ENCODE measurements at places on chromosomes 6 and 20.

GRCh38 chr6:117448732-117449485 lies 23.2 kb upstream of the ROS1 start:
- DNase-seq = no peak

- no peak for DNase-seq
Observed at GRCh38 chr6:113709936-113710509, 147.1 kb upstream of the MARCKS start.

DNA sequence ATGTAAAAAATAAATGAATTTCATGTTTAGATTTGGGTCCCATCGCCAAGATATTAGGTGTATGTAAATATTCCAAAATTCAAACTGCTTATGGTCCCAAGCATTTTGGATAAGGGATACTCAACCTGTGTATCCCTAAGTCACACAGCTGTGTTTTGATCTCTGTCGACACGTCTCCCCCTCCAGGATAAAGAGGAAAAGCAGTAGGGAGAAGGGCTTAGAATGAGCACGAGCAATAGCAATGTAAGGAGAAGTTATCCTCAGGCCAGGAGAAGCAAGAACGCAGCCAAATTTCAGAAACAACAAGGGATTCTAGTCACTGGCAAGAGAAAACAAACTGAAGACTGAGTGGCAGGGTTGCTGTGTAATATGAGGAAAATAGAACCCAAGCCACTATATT lies 181.2 kb downstream of the AIG1 start:
- no peak for DNase-seq

GRCh38 chr6:70973604-70974003 lies 16.7 kb upstream of the B3GAT2 start:
- DNase-seq = no peak

- no peak for DNase-seq
Observed at GRCh38 chr6:130787726-130788500, 39.3 kb upstream of the SMLR1 start.

GRCh38 chr20:49096203-49096730 lies 50.2 kb downstream of the CSE1L start:
- no peak for DNase-seq

GRCh38 chr20:61537239-61538182 lies 285.4 kb downstream of the CDH4 start:
- DNase-seq = no peak

GRCh38 chr6:19551611-19552010 lies 285.6 kb upstream of the ID4 start:
- no peak for DNase-seq

DNA sequence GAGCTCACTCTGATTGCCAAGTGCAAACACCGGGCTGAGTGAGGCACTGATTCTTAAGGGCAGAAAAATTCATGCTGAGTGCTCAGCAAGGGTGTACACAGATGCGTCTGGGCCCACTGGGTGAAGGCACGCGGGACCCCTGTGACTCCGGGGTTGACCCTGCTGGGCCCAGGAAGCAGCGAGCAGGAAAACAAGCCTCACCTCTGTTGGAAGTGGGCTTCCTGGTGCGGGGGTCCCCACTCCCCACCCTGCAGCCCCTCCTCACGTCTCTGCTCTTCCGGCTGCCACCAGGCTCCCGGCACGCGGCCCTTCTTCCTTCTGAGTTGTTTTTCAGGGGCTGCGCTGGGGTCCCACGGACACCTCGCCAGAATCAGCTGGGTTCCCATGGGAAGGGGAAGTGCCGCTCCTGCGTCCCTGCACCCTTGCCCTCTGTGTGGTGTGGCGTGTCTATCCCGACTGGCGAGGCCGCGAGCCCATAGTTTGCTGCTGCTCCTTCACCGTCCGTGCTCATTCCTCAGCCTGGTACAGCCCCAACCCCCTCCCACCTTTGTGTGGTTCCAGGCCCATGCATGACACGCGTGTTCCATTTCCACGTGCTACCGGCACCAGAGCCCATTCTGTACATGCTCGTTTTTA lies 80.6 kb upstream of the BHLHE23 start:
- DNase-seq = no peak

DNA sequence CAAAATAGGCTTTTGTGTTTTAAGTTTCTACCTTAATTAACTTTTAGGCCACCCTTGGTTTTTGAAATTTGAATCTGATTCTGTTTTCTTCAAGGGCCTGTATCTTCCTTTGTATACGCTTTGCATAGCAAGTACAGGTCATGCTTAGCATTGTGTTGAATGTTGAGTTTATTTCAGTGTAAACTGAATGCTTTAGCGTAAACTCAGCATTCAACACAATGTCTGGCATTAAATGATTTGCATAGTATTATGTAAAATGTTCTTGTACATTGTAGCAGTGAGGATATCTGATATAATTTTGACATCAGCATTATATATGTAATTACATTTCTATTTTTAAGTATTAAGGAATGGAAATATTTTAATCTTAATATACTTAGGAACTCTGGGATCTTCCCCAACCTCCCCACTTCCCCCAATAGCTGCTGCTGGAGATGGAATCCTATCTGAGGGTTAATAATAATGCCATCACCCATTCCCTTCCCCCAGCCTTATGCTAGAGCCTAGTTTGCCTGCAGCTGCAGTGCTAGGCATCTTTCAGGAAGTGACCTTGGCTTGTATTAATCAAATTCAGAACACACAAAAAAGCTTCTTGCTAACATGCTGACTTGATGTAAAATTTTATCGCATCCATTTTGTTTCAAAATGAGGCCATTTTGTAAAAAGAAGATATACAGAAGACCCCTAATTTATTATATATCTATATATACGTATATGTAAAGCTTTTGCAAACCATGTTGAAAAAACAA lies 73.1 kb downstream of the NCOA3 start:
- DNase-seq = peak; percentile 59

DNA sequence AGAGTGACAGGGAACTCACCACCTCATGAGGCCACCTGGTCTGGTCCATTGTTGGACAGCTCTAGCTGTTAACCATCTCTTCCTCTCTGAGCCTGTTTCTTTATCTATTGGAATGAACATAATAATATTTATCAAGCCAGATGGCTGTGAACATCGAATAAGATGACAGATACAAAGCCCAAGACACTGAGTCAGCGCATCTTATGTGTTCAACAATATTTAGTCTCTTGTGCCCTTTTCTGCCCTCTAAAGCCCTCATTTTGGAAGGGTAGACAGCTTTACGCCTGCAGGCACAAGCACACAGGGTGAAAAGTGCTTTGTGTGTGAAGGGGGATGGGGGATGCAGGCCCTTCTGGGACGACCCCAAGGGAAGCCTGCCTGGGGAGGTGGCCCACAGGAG lies 164.0 kb downstream of the GRM4 start:
- DNase-seq = no peak

DNA sequence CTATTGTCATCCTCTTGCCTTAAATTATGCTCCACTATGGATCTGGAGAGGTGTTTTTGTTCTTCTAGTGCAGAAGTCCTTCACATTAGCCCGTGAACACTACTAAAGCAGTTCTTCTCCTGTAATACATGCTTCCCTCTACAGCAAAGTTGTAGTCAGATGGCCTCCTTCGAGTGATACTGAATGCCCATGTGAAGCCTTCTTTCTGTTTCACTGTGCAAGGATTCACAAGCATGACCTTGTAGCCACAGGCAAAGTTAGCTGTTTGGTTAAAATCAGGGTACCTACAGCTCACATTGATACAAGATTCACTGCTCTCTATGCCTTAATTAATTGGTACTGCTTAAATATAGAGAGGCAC lies 47.6 kb downstream of the ARHGAP18 start:
- DNase-seq = no peak

- no peak for DNase-seq
Observed at GRCh38 chr6:143579703-143580102, 68.2 kb upstream of the FUCA2 start.

DNA sequence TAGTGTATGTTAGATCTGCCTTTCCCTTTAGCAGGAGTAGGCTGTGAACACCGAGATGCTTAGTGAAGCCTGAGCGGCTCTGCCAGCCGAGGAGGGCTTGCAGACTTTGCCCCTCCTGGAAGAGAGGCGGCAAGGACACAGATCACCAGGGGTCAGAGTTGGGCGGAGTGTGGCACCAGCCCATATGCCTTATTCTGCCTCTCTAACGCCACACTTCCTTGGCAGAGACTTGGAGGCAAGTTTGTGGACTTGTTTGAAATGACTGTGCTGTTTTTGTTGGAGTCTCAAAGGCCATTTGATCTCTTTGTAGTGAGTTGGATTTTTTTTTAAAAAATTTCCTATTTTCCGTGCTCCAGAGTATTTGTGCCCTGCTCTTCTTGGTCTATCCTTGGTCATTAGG lies 44.5 kb upstream of the CLDN20 start:
- no peak for DNase-seq

GRCh38 chr6:130452336-130452735 lies 86.5 kb downstream of the TMEM200A start:
- DNase-seq = no peak

DNA sequence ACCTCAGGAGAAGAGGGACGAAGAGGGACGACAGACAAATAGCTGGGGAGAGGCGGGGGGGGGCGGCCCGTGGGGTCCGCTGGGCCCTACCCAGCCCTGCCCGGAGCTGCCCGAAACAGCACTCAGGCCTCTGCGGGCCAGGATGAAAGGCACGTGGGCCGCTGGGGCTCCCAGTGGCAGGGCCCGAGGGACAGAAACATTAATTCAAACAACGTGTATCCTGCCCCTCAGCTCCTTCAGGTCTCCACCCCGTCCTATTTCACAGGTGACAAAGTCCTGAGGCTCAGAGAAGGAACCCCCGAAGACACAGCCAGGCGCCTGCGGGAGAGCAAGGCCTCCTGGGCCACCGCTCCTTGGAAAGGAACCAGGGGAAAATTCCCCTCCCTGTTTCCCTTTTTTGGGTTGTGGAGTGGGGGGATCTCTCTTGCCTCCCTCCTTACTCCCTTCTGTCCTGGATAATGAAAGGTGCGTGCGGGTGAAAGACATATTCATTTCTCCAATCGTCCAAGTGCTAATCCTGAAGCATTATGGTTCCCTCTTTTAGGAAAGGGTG lies 93.3 kb downstream of the RNASET2 start:
- DNase-seq = no peak

GRCh38 chr20:61699495-61700374 lies 365.9 kb downstream of the TAF4 start:
- DNase-seq = no peak

GRCh38 chr6:148068437-148069061 lies 274.1 kb upstream of the SASH1 start:
- DNase-seq = no peak

- DNase-seq = no peak
Observed at GRCh38 chr6:160337991-160338390, 10.2 kb upstream of the SLC22A3 start.

DNA sequence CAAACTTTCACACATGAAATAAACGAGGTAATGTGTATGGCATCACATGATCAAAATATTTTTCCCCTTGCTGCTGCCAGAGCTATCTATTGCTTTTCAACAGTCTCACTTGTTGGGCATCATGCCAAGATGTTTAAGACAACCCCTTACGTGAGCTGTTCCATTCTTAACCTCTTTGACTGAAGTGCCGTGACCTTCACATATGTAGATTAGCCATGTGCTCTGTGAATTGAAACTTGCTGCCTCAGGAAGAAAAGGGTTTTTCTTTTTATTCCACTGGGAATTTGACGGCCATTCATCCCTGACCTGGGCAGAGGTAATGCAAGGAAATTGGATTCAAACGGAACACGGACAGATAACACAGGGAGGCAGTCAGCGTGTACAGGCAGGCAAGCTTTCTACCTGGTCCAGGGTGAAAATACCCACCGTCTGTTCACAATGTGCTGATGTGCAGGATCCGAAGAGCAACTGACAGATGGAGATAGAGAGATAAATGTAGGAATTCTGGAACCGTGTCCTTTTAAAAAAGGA lies 14.2 kb downstream of the ARID1B start:
- DNase-seq = peak; percentile 51

GRCh38 chr6:142045380-142046278 lies 87.1 kb upstream of the GJE1 start:
- DNase-seq = no peak

DNA sequence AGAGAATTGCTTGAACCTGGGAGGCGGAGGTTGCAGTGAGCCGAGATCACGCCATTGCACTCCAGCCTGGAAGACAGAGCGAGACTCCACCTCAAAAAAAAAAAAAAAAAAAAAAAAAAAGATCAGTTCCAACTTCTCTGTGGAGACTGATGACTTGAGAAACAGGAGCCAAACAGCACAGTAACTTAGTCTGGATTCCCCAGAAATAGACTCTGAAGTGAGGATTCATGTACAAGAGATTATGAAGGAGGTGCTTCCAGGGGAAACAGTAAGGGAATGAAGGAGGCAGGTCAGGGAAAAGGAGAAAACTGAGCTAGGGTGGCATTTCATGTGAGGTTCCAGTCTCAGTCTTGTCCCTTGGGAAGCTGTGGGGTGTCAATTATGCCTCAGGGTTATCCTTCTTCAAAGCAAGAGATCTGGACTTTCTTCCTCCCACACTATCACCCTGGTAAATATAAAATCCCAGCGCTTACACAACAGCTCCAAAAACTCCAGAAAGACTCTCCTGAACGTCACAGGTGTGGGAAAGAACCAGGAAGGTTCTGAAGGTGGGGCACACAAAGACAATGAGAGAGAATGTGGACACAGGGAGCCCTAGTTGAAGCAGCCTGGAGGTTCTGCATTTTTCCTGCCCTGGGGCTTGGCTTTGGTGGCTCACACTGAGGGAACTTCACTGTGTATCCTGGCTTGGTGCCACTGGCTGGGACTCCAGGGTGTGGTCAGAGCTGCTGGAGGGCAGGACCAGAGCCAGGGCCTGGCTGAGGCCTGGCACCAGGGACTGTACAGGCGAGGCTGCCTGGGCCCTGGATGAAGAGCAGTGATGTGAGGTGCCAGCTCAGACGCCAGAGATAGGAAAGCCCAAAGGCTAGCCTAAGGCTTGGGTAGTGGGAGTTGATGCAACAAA lies 46.8 kb downstream of the PCNA start:
- peak; percentile 19 for DNase-seq

GRCh38 chr6:72322771-72323170 lies 299.1 kb upstream of the KCNQ5 start:
- DNase-seq = no peak

- DNase-seq = no peak
Observed at GRCh38 chr6:160117137-160117536, 4.5 kb upstream of the SLC22A1 start.

- no peak for DNase-seq
Observed at GRCh38 chr20:1171461-1172093, 13.2 kb downstream of the TMEM74B start.

GRCh38 chr6:90421666-90422065 lies 125.0 kb upstream of the BACH2 start:
- DNase-seq = no peak

DNA sequence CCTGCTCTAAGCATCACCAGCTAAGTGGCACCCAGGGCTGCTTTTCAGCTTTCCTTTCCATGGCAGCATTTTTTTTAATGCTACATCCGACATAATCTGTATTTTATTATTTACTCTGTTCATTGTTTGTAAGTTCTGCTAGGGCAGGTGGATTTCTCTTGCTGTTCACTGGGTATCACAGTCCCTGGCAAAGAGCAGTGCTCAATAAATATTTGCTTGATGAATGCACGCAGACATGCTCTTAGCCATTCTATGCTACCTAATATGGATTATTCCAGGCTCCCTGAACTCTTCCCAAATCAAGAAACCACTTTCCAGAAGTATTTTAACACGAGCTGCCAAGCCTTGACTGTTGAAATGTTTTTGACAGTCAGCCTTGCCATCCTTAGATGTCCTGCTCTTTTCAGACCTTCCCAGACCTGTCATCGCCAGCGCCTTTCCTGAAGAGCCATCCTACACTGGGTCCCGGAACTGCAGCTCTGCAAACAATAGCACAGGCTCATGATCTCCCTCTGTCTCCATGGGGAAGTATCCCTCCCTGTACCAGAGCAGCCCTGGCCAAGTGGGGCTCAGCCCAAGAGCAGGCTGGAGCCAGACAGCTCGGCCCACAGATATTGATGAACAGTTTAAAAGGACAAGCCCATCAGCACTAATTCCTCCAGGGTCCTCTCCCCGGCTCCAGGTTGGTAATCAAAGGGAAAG lies 136.5 kb upstream of the CDH4 start:
- DNase-seq = no peak

Measured in NCI-H2081 (cell line).